ENCODE measurements at places on chromosomes 1 and 21. TPM values are rescaled to one million over a fixed set of nuclear protein-coding genes. Genes with fewer than 3 reads are reported as not detected.
A peak's percentile ranks its signal among the peaks of the same experiment; 100 is the strongest.

GRCh38 chr1:153698923-153699714 lies 20.6 kb downstream of the NPR1 start:
- H3K4me1 ChIP-seq = peaks cover 6% of the 10 kb centered on the region
- DNase-seq = no peak
- H3K27me3 ChIP-seq = no peaks in the 10 kb centered on the region

- H3K4me1 ChIP-seq = no peaks in the 10 kb centered on the region
- H3K36me3 ChIP-seq = peaks cover 96% of the 10 kb centered on the region
- no peak overlapping the region for H3K27ac ChIP-seq
- H3K4me3 ChIP-seq = no peak overlapping the region
- no peaks in the 10 kb centered on the region for H3K27me3 ChIP-seq
Measured at GRCh38 chr21:44078411-44078981, 28.7 kb upstream of the PWP2 start.

GRCh38 chr1:113931451-113931851 lies 2.3 kb downstream of the HIPK1 start:
- H3K27me3 ChIP-seq = no peaks in the 10 kb centered on the region
- peaks cover 58% of the 10 kb centered on the region for H3K4me1 ChIP-seq
- no peaks in the 10 kb centered on the region for H3K36me3 ChIP-seq
- H3K27ac ChIP-seq = peak overlapping the region; percentile 96

DNA sequence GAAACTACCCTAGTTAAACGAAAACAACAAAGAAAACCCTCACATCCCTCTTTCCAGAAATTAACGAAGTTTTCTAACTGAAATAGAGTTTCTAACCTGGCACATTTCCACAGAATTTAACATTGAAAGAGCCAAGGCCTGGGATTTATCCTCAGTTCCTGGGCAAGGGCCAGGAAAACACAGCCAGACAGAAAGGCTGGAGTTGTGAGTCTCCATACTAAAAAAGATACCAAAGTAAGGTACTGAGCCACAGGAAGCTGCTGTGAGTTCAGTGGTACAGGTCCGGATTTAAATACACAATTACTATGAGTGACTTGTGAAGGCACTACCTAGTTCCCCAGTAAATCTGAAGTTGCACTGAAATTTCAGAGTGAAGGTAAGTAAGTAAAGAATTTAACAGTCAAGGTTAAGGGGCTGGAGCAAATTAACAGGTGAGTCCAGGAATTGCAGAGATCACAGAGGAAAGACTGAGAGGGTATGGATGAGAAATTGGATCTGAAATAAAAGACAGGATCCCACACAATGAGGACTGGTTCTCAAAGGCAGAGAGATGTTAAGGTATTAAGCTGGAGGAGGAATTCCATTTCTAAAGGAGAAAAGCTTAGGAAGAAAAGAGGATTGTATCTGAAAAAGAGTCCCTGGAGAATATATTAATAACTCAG lies 905 bp downstream of the LIX1L start:
- no peaks in the 10 kb centered on the region for H3K27me3 ChIP-seq
- peaks cover 72% of the 10 kb centered on the region for H3K4me1 ChIP-seq
- H3K4me3 ChIP-seq = peak overlapping the region; percentile 68
- DNase-seq = peak; percentile 43
- H3K36me3 ChIP-seq = no peaks in the 10 kb centered on the region
- peak overlapping the region; percentile 92 for H3K27ac ChIP-seq

DNA sequence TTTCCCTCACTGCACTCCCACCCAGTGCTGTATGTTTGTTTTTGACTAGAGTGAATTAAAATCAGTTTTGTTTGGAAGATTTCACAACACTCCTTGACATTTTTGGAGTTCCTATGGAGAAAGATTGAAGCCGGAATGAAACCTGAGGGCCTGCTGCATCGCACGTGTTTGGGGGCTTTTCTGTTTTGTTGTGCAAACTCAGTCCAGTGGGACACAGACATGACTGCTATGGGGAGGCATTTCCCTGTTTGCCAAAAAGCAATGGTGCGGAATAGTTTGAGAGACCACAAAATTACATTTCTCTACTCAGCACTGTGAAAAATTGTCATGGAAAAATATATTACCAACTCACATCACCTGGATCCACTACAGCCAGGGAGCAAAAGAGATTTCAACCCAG lies 43.8 kb upstream of the KCNE2 start:
- no peaks in the 10 kb centered on the region for H3K36me3 ChIP-seq
- no peaks in the 10 kb centered on the region for H3K27me3 ChIP-seq
- H3K4me3 ChIP-seq = no peak overlapping the region
- no peak overlapping the region for H3K27ac ChIP-seq
- no peak for DNase-seq
- no peaks in the 10 kb centered on the region for H3K4me1 ChIP-seq

DNA sequence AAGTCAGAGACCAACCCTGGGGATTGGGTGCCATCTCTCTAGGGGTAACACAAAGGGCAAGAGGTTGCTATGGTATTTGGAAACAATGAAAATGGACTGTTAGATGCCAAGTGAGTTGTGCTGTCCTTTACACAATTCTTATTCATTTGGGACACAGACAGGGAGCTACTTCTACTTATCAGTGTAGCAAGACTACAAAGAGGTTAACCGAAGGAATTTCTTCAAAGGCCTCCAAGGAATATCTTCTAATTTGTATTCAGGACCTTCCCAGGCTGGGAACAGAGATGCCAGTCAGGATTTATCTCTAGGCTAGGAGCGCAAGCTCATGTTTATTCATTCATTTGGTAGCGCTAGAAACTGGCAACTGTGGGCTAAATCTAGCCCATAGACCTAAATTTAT lies 2.6 kb downstream of the NAXE start:
- H3K27ac ChIP-seq = no peak overlapping the region
- no peak overlapping the region for H3K4me3 ChIP-seq
- no peaks in the 10 kb centered on the region for H3K27me3 ChIP-seq
- peaks cover 12% of the 10 kb centered on the region for H3K4me1 ChIP-seq
- DNase-seq = no peak

DNA sequence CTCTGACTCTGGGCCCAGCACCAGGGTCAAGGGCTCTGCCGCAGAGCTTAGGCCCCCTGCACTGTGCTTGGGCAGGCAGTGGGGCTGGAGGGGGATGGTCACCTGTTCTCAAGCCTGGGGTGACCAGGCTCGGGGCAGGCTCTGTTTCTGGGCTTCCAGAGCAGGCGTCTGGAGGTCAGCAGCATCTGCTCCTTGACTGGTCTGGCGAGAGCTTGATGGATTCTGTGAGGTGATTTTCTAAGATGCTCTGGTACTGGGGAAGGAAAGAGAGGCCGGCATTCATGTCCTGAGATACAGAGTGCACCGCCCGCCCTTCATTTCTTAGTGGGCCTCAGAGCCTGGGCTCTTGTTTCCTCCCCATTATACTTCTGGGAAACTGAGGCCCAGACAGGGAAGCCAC lies 24.5 kb downstream of the RAB7B start:
- H3K27me3 ChIP-seq = no peaks in the 10 kb centered on the region
- no peaks in the 10 kb centered on the region for H3K36me3 ChIP-seq
- no peak overlapping the region for H3K27ac ChIP-seq
- no peak for DNase-seq
- H3K4me1 ChIP-seq = peaks cover 12% of the 10 kb centered on the region

ADCY10 gene
- total RNA-seq = 0.54 TPM

KRTAP7-1 gene
- not detected for total RNA-seq

S100A1 gene
- 1,008 TPM for total RNA-seq

CELF3 gene
- total RNA-seq = not detected

Measured in psoas muscle (tissue), 8 donors.